ENCODE measurements at places on chromosomes 2 and 18.

DNA sequence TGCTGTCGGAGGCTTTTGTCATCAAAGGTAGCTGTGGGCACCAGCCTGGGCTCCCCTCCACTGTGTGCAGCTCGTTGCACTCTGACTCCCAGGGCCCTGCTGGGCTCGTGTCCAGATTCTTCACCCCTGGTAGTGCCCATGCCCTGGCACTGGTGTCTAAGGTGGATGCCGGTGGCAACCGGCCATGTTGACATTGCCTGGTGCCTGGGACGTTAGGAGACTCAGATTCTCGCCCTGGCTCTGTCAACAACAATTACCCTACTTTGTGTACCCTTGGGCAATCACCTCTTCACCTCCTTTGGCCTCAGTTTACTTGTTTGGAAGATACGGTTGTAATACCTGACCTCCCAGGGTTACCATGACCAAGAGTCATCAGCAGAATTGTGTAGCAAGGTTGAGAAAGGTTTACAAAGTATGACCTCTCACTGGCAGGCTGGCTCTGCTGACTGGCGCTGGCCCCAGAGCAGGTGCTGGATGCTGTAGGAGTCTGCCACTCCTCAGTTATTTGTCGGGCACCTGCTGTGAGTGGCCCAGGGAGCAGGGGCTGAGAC is 41.5 kb upstream of the MCFD2 start:
- H3K4me3 ChIP-seq, result no peak overlapping the region
- H3K36me3 ChIP-seq, result peaks cover 10% of the 10 kb centered on the region
- no peaks in the 10 kb centered on the region for H3K4me1 ChIP-seq
- DNase-seq, result no peak
- H3K27ac ChIP-seq, result no peak overlapping the region

GRCh38 chr2:234879671-234880455 is 72.0 kb upstream of the SH3BP4 start:
- H3K4me1 ChIP-seq, result no peaks in the 10 kb centered on the region
- H3K27me3 ChIP-seq, result no peaks in the 10 kb centered on the region
- no peak overlapping the region for H3K27ac ChIP-seq

DNA sequence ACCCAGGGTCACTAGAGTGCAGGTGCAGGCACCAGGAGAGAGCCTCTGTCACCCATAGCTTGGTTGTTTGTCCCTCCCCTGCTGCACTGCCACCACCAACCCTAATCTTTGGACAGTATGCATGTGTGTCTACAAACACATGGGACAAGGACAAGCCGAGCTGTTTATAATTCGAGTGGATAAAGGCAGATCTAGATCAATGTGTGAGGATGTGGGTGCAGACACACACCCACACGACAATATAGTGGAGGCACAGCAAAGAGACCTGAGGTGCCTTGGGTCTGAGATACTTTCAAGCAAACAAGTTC is 199.2 kb downstream of the TNS1 start:
- no peaks in the 10 kb centered on the region for H3K36me3 ChIP-seq
- no peak for DNase-seq
- H3K27me3 ChIP-seq, result no peaks in the 10 kb centered on the region
- no peaks in the 10 kb centered on the region for H3K4me1 ChIP-seq

- no peaks in the 10 kb centered on the region for H3K36me3 ChIP-seq
- no peak overlapping the region for H3K4me3 ChIP-seq
- no peak overlapping the region for H3K27ac ChIP-seq
- no peak for DNase-seq
- H3K27me3 ChIP-seq, result no peaks in the 10 kb centered on the region
Measured at GRCh38 chr2:150716186-150716585, 228.7 kb upstream of the RND3 start.

DNA sequence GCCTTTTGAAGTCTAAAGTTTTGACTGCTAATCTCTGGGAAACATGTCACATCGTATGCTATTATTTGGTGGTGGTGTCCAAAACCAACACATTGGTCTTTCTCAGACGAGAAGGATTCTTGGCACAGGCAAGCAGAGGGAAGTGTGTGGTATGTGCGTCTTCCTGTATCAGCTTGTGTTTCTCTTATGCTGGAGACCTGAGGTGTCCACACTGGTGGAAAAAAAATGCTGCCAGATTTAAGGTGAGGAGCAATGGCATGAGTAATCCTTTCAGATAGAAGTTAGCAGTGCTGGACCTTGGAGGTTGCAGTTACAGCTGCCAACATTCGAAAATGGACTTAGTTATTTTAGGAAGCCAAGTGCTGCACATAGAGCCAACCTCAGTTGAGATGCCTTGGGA is 11.7 kb upstream of the FHL2 start:
- no peak for DNase-seq
- H3K4me1 ChIP-seq, result no peaks in the 10 kb centered on the region
- no peak overlapping the region for H3K27ac ChIP-seq
- H3K36me3 ChIP-seq, result no peaks in the 10 kb centered on the region
- no peaks in the 10 kb centered on the region for H3K27me3 ChIP-seq

- no peak overlapping the region for H3K27ac ChIP-seq
- H3K4me3 ChIP-seq, result no peak overlapping the region
- no peaks in the 10 kb centered on the region for H3K27me3 ChIP-seq
- no peaks in the 10 kb centered on the region for H3K36me3 ChIP-seq
- H3K4me1 ChIP-seq, result no peaks in the 10 kb centered on the region
Measured at GRCh38 chr2:46328829-46329228, 31.6 kb downstream of the EPAS1 start.

DNA sequence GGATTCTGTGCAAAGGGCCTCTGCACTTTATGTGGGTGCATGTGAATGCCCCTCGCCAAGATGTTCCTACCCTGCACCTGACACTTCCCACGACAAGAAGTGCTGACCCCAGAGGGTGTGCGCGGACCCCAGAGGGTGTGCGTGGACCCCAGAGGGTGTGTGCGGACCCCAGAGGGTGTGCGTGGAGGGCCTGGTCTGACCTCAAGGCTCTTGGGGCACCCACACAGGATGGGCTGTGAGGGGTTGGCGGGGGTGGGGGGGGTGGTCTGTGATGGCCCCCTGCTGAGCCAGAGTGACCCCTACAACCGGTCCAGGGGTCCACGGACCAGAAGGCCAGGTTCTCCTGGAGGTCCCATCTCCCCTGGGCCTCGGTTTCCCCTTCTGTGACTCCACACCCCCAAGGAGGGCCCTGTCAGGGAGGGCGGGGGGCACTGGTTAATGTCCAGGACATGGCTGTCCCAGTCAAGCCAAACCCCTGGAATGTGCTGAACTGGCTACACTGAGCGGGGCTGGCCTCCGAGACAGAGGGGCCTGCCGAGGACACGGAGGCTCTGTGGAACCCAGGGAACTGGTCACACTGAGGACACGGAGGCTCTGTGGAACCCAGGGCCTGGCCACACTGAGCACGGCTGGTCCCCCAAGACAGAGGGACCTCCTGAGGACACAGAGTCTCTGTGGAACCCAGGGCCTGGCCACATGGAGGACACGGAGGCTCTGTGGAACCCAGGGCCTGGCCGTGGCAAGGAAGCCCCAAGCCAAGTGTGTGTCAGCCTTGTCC is 3.1 kb downstream of the NEU4 start:
- no peak overlapping the region for H3K27ac ChIP-seq
- peaks cover 2% of the 10 kb centered on the region for H3K4me1 ChIP-seq
- no peaks in the 10 kb centered on the region for H3K36me3 ChIP-seq
- DNase-seq, result no peak
- no peaks in the 10 kb centered on the region for H3K27me3 ChIP-seq

GRCh38 chr2:134189009-134189720 is 64.7 kb upstream of the MGAT5 start:
- H3K4me1 ChIP-seq, result no peaks in the 10 kb centered on the region
- DNase-seq, result no peak
- no peaks in the 10 kb centered on the region for H3K27me3 ChIP-seq
- H3K27ac ChIP-seq, result no peak overlapping the region
- no peak overlapping the region for H3K4me3 ChIP-seq

DNA sequence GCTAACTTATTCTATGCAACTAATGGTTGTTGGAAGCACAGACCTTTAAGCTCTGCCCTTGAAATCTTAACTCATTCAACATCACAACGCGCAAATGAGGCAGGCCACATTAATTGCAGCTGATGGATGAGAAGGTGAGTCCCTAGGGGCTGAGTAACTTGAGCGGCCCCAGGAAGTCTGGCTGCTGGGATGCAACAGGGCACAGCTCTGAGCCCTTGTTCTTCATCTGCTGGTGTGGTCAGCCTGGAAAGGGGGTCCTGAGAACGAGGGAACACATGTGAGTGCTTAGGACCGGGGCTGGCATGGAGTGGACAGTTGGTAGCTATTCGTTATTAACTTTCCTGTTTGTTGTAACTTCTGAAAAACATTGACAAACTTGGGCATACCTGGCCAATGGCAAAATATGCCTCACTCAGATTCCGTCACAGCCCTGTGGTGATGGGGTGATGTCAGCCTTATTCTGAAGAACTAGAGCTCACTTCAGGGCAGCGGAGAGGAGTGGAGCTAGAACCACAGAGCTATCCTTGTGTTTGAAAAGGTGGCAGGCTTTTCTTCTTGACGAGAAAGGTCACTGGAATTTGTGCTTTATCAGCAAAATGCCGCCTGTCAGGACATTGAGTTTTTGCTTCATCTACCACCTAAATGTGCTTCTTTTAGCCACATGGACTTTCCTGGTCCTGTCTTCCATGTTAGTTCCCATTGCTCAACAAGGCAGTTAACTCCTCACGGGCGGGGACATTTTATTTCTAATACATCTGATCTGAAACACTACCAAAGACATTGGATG is 145.9 kb upstream of the FHL2 start:
- no peak overlapping the region for H3K4me3 ChIP-seq
- H3K27ac ChIP-seq, result no peak overlapping the region

DNA sequence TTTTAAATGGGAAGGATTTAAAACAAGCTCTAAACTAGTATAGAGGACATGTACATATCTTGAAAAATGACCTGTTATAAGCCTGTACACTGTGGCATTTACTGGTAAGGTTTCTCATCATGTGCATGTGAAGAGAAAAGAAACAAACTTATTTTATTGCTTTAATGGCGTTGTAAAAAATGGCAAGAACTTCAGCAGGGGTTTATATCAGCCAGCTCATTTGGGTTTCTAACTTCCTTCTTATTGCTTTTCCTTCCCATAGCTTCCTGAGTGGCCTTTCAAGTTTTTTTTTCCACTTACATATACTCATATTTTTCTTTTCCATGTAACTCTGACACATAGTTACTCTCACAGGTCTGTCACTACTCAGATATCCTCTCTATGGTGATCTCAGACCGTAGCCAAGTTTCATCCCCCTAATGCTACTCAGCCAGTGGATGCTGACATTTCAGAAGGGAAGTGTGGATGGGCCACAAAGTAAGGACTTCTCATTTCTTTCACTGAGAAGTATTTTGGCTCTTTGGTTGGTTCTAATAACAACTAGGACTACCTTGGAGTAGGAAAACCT is 198.2 kb downstream of the PARD3B start:
- no peak overlapping the region for H3K4me3 ChIP-seq
- H3K27ac ChIP-seq, result no peak overlapping the region
- H3K36me3 ChIP-seq, result no peaks in the 10 kb centered on the region
- H3K4me1 ChIP-seq, result no peaks in the 10 kb centered on the region

- no peaks in the 10 kb centered on the region for H3K27me3 ChIP-seq
- H3K36me3 ChIP-seq, result no peaks in the 10 kb centered on the region
- no peak overlapping the region for H3K27ac ChIP-seq
Measured at GRCh38 chr2:4670331-4670730, 967.0 kb downstream of the DCDC2C start.

- H3K4me1 ChIP-seq, result peaks cover 4% of the 10 kb centered on the region
- no peaks in the 10 kb centered on the region for H3K27me3 ChIP-seq
- H3K4me3 ChIP-seq, result no peak overlapping the region
- no peak for DNase-seq
Measured at GRCh38 chr2:149664896-149665295, 77.3 kb upstream of the MMADHC start.

DNA sequence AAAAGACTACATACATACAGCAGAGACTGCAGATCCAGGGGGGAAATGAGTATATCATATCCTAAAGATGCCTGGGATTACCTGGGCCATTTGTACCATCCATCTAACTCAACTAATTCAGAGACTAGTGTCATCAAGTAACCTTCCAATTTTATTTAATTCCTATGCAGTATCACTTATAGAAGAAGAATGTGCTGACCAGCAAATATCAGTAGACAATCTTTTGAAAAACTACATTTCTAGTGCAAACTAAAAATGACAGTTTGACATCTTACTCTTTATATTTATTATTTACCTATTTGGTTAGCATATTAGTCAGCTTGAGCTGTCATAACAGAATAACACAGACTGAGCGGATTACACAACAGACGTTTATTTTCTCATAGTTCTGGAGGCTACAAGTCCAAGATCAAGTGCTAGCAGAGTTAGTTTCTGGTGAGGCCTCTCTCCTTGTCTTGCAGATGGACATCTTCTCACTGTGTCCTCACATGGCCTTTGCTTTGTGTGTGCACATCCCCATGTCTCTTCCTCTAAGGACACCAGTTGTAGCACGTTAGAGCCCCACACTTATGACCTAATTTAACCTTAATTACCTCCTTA is 47.0 kb downstream of the NCKAP5 start:
- no peak for DNase-seq
- peaks cover 5% of the 10 kb centered on the region for H3K4me1 ChIP-seq
- H3K27ac ChIP-seq, result no peak overlapping the region
- H3K36me3 ChIP-seq, result no peaks in the 10 kb centered on the region

DNA sequence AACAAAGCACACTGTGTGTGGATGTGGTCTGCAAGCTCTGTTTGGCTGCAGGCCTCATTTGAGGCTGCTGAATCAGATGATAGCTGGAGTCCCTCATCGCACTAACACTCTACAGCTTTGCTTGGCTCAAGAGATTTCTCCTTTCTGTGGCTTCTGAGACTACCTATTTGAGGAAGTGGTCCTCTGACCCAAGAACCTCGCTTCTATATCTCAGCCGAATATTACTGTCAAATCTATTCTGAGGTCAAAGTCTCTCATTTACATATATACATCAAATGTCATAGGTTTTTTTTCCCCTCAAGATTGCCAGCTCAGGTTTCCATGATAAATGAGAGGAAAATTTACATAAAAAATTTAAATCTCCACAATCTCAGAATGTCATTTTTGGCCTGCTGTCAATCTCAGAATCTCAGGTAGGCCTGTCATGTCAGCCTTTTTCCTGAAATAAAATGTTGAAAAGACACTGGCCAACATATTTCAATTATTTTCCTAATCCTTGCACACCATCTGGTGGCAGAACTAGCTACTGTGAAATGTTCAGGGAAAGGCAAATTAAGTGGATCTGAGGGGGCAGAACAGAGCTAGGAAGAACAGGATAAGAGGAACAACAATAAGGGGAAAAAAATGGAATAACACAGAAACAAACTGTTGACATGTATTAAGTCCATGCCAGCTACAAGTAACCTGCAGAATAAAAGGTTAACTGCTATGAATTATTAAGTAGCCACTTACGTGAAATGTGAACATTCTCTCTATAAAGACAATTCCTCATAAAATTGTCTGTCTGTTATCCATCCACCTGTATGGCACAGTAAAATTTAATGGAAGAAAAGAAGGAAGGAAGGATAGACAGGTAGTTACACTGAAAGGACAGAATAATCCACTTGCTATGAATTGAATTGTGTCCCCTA is 39.3 kb downstream of the AP1S3 start:
- no peak for DNase-seq
- H3K4me3 ChIP-seq, result no peak overlapping the region
- H3K27ac ChIP-seq, result no peak overlapping the region
- no peaks in the 10 kb centered on the region for H3K4me1 ChIP-seq
- H3K36me3 ChIP-seq, result no peaks in the 10 kb centered on the region

- no peaks in the 10 kb centered on the region for H3K27me3 ChIP-seq
- H3K27ac ChIP-seq, result no peak overlapping the region
- DNase-seq, result no peak
Measured at GRCh38 chr2:100733391-100734187, 86.3 kb upstream of the NPAS2 start.

GRCh38 chr2:84797271-84797670 is 83.6 kb downstream of the TRABD2A start:
- peaks cover 12% of the 10 kb centered on the region for H3K4me1 ChIP-seq
- H3K4me3 ChIP-seq, result no peak overlapping the region
- H3K27ac ChIP-seq, result no peak overlapping the region
- no peak for DNase-seq
